ENCODE measurements at places on chromosomes 5 and 9.

- no peak for DNase-seq
Measured at GRCh38 chr5:16980983-16981382, 44.9 kb upstream of the MYO10 start.

- no peak for DNase-seq
Measured at GRCh38 chr5:92613546-92613945, 967.5 kb downstream of the NR2F1-AS1 start.

DNA sequence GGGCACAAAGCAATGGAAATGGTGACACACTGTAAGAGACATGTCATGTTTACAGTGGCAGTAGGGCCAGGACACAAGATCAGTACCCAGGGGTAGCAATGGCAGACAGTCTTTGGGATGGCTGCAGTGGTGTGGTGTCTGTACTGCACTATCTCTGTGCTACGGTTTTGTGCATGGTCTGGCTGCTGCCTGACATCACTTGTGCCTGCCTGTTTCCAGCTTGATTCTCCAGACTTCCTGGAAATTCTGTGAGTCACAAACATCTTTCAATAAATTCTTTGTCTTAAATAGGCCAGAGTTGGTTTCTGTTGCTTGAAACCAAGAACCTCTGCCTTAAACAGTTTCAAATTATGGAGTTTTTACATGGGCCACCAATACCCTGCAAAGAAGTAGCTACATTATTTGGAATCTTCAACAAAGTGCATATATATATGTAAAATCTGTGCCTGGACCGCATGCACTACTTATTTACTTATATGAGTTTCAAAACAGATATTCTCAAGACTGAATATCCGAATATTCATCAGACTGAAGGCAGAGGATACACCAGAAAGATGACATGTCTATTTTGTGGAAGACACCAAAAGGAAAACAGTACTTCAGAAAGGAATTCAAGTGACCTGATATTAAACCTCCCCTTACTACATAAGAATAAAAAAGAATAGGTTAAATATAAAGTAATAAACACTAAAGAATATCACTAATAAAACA, 188.1 kb downstream of the RFX3 start:
- DNase-seq, result no peak

- no peak for DNase-seq
Measured at GRCh38 chr9:130668196-130668595, 3.8 kb downstream of the PRDM12 start.

DNA sequence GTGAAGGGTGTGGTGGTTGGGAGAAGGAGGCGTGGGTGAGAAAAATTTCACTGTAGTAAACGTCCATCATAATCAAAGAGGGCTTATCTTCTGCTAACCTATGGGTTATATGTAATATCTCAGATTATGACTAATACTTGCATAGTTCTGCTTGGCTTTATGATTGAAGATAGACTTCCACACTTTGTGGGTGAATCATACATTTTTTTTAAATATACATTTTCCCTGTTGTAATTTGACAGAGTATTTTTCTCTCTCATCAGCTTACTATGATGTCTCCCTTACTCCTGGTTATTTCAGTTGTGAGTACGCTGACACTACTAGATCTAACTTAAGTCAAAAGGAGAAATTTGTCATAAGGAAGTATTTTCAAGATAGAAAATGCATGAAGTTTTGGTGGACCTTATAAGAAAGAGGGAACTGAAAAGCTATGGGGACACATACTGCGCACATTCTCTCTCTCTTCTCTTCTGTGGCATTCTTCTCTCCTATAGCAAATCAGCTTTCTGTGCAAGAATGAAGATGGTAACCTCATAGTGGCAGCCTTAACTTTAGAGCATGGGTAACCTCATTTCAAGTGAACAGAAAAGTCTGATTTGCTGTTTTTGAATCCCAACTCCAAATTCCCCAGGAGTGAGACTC, 4.9 kb upstream of the JAK2 start:
- DNase-seq, result no peak

DNA sequence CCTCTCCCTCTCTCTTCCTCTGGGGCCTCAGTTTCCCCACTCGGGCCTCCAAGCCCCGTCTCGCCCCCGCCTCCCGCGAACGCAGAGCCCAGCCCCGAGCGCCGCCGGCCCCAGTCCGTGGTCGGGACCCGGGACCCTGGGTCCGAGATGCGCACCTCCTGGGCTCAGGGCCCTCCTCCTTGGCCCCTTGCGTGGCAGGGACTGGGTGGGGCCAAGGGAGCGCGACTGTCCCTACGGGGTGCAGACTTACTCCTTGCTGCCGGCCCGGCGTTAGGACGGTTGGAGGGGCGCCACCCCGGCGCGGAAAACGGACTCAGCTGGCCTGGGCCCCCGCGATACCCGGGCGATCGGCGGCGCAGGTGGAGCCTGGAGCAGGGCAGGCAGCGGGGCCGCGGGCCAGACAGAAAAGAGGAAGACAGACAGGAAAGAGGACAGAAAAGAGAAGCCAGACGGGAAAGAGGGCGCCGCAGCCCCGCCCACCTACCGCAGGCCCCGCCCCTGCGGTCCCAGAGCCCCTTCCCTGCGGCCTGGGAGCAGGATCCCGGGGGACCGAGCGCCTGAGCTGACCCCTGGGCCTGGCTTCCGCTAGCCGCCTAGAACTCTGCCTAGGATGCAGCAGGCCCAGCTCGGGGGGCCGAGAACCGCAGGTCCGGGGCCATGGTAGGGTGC, at the start of gene GBGT1:
Gene GBGT1 (minus strand): TSS at position 411 of the 669 bp plus-strand sequence. CDS start 1,502 bp downstream, outside the sequence.
- DNase-seq, result no peak

DNA sequence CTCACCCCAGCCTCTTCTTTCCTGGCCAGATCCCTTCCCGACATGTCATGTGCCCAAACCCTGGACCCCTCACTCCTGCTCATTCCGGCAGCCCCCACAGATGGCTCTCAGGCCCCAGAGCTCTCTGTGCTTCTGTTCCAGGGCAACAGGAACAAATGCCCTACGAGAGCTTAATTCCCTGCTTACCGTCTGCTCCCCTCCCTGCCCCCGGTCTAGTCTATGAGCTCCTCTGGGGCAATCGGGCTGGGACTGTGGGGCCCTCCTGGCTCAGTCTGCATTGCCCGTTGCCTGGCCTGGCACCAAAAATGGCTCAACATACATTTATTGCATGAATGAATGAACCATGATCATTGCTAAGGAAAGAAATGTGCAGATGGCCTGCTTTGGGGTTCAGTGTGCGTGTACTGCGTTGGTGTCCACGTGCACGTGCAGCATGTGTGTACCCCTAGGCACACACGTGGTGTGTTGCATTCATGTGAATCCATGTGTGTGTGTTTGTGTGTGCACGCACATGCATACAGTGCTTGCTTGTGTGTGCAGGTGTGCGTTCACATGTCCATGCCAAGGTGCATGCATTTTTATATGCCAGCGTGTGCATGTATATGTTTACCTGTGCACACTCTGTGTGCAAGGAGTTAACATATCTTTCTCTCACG, 201.2 kb upstream of the IER5L start:
- no peak for DNase-seq

GRCh38 chr5:113663879-113664541, 150.5 kb downstream of the YTHDC2 start:
- DNase-seq, result no peak

- peak; percentile 69 for DNase-seq
Measured at GRCh38 chr5:38556599-38557307, at the start of gene LIFR. Gene LIFR, minus strand, starts transcription at chr5:38556646. Its CDS starts 25,999 bp downstream, at chr5:38530647.

- DNase-seq, result no peak
Measured at GRCh38 chr5:134965271-134965825, 2.4 kb upstream of the CATSPER3 start.

GRCh38 chr5:169550227-169550626, 33.3 kb upstream of the SPDL1 start:
- no peak for DNase-seq

DNA sequence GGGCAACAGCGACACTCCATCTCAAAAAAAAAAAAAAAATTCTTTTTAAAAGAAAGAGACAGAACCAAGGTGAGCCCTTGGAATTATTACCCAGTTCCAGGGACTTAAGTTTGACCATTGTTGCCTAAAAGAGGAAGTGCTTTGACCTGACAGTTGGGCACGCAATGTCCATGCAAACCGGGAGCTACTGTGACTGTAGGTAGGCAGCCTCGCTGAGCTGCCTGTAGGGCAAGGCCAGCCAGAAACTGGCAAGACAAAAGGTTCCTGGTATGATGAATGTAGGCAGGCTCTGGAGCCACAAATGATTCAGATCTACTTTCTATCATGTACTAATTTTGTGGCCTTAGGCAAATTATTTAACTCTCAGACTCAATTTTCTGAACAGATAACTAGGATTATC, 334.8 kb upstream of the ZNF462 start:
- DNase-seq, result no peak

Data from SW 1271 (cell line).